ENCODE measurements at places on chromosomes 1 and 21.

- no peak for DNase-seq
Measured at GRCh38 chr1:3747903-3748302, 4.3 kb upstream of the CCDC27 start.

GRCh38 chr21:26925636-26926035 is 41.3 kb downstream of the ADAMTS5 start:
- no peak for DNase-seq

DNA sequence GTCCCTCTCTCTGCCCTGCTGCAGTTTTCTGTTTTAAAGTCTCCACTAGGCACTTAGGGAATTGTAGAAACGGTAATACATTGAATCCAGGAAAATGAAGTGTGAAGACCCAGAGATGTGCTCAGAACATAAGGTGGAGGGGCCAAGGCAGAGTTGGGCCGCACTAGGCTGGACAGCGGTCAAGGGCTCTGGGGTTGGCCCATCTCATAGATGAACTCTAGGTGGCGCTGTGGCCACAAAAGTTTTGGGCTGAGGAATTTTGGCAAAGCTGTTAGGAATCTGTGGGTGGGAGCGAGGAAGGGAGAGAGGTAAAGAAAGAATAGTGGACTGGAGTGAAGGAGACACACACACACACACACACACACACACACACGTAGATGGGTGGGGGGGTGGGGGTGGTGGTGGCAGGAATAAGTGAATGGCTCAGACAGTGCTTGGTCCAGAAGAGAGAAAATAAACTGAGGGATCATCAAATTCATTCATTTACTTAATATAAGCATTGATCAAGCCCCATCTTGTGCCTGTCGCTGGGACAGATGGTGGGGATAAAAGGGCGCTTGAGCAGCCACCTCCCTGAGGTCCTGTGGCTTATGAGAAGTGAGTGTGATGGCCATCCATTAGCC is 258.5 kb downstream of the TRABD2B start:
- DNase-seq: no peak

- no peak for DNase-seq
Measured at GRCh38 chr1:214352838-214353237, 71.9 kb downstream of the SMYD2 start.

GRCh38 chr1:74392840-74393239 is 119.6 kb downstream of the LRRC53 start:
- DNase-seq: no peak

DNA sequence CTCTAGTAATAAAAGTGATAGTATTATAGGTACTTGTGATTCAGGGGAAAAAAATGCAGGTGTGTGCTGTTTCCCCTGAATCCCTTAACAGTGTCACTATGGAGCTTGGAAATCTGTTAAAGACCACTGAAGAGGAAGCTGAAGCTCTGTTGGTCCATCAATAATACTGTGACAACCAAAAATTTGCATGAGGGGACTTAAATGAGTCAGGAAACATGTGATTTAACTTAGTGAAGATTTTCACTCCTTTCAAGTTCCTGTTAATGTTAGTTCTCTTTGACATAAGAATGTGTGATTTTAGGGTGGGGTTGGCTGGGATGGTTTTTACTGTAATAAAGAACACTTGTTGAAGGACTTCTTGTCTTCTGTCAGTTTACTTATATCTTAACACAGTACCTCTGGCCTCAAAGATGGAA is 32.0 kb downstream of the VANGL2 start:
- DNase-seq: no peak

DNA sequence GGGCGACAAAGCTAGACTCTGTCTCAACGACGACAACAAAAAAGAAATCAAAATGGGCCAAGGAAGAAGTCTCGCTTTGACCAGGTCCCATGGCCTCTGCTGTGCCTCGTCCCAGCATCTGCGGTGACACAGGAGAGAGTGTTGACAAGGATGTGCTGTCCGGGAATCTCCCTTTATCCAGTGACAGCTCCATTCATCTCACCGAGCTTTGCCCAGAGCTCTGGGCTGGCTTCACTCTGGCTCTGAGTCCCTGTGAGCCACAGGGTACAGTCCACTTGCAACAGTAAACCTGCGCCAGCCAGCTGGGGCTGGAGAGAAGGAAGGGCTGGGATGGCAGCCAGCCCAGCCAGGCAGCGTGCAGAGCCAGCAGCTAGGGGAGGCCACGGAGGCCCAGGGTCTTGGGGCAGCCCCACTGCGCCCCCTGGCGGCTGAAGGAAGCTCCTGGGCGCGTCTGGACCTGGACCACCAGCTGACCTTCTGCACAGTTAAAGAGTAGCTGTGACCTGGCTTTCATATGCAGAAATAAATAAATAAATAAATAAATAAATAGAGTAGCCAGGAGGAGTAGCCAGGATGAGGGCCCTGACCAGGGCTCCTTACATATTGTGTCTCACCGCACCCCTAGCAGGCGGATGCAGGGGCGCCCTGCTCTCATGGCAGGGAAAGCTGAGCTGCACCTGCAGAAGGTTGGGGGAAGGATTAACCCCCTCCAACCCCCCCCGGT is 29.7 kb downstream of the ENO1 start:
- peak; percentile 82 for DNase-seq

- DNase-seq: no peak
Measured at GRCh38 chr21:46000182-46000730, 18.7 kb downstream of the COL6A1 start.

GRCh38 chr1:17582124-17582774 is 42.8 kb downstream of the ARHGEF10L start:
- no peak for DNase-seq

GRCh38 chr1:109615879-109616278 is 3.5 kb downstream of the GNAT2 start:
- DNase-seq: no peak

DNA sequence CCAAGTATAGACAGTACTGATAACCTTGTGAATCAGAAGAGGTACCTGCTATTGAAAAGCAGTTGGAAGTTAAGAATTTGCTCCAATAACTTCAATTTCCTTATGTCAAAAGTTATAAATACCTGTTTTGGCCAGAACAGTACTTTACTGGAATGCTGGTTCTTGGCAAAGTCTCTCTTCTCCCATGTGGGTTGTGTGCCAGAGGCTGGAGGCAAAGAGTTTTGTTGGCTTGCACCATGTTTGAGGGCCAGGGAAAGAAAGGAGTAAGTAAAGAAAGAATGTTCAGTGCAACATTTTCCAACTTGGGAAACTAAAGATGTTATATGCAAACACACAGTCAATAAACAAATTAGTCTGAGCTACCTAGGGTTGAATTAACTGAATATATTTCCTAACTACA is 67.0 kb upstream of the DYNLT5 start:
- DNase-seq: no peak

DNA sequence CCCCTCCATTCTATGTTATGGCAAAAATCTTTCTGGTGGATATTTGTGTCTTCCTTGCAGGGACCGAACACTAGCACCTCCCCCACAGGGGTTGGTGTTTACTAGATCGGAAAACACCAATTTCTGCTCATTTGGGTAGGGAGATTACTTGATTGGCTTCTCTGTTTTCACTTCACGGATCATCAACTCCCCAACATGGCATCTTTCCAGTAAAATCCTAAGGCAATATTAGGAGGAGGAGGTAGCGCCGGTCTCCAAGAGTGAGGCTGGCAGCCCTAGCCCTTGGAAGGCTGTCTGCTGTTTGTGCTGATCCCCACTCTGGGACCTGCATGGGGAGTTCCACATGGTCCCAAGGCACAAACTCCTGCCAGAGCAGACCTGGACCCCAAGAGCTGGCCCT is 12.2 kb downstream of the VASH2 start:
- no peak for DNase-seq

DNA sequence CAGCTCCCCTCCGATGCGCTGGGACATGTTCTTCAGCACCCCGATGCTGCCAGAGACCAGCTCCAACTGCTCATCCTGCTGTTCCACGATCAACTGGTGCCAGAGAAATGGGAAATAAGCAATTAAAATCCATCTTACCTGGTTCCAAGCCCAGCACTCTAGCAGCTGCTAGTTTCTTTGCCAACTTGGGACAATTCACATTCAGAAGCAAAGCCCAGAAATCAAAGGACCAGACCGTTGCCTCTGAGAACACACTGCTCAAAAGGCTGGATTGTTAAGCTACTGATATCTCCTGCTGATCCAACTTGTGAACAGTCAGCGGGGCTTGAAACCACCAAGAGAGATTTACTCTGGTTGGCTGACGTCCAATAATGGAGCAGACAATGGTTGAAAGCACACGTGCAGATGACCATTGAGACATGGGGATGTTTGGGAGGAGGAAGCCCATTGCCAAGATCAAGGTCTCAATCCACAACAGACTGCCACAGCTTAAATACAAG is 34.4 kb downstream of the STX6 start:
- DNase-seq: no peak

DNA sequence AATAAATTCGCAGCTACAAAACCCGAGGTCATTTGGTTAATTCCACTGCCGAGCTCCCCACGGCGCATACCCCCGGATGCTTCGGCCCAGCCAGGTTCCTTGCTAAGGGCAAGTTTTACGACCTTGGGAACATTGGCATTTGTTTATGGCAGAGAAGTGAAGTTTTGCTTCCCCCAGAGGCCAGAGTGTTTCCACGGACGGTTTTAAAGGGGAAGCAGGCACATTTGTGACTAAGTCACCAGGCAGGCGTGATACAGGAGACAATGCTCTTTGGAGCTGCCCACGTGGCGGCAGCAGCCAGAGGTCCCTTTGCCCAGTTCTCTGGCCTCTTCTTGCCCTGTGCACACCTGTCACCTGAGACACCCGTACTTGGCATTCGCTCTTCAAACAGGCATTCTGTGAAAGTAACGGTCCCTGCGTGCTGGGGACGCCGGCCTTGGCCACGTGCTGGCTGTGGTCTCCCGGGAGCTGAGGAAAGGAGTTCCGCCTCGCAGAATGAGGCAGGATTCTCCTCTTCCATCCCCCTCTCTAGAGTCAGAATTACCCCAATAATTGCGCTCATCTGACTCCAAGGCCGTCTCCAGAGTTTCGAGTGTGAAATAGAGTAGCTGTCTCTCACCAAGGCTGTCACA is 138.3 kb downstream of the PRDM16 start:
- no peak for DNase-seq

DNA sequence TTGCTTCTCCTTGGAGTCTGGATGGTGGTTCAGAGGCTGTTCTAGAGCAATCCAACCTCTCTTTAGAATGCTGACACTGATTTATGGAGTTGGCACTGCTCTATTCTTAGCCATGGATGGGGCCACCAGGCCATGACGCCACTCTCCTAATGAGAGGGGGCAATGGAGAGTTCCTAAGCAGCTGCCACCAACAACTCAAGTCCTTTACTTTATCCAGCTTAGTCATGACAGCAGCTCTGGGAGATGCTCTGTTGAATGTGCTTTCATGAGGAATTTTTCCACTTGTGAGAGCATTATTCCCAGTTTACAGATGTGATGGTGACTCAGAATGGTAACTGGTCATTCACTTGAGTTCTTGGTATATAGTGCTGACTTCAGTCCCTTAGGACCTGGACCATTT is 366.3 kb downstream of the HHAT start:
- DNase-seq: no peak

DNA sequence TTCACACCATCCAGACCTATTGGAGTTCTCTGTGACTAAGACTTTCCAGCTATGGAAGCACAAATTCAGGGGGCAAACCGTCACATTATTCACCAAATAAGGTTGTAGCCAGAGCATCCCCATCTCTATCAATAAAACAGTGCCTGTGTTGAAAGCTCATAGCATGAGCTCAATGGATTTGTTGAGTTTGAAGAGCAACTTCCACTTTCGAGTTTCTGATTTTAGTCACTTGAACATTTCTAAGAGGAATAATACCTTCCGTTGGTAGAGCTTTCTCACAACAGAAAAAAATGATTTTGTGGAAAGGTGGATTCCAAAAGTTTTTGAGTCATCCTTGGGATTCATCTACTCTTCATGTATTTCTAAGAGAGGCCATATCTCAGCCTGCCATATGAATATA is 13.0 kb upstream of the ELAVL4 start:
- no peak for DNase-seq

DNA sequence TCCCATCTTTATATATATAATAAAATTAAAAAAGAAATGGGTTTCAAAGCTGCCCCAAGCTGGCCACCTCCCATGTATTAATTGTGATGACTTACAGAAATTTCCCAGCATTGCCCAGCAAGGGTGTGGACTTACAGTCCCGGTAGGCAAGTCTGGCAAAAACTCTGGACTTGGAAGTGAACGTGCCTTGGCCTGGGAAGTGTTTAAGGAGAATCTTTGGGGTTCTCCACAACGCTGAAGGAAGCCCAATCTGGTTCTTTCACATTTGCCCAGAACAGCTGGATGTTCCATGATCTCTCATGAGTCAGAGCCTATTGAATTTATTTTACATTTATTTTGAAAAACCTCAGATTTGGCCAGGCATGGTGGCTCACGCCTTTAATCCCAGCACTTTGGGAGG is 98.4 kb upstream of the SLC45A1 start:
- no peak for DNase-seq

- DNase-seq: no peak
Measured at GRCh38 chr1:151939779-151940178, 30.5 kb upstream of the THEM4 start.

DNA sequence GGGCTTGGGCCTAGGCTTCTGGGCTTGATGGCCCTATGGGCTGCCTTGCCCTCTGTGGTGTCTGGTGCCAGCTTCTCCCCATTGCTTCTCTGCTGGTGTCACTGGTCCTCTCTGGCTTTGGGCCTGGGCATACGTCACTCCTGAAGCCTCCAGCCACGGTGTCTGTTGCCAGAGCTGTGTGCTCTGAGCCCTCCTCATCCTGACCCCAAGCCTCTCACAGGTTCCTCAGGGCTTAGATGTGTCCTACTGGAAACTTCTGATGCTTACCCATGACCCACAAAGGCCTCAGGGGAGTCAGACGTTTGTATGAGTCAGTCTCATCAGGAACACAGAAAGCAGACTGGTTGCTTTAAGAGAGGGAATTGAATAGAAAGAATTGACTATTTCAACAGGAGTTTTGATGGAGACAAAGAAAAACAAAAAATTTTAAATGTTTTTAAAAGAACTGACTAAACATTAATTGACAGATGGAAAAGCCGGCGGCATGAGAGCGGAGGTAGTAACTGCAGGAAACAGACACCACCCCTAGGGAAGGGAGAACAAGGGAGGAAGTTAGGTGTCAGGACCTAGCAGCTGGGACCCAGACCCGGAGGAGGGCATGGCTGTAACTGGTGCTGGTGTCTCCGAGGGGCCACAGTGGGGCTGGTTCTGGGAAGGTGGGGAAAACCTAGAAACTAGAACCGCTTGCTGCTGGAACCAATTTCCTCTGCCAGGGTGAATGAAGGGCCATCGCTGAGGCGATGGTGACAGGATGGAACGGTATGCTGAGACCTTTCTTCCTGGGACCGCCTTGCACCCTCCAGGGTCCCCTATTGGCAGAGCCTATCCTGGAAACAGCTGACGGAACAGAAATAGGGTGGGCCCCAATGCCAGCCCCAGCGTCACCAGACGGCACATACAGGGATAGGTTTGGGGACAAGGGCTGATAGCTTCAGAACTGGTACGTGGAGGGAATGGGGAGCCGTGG is 40.0 kb upstream of the CITED4 start:
- DNase-seq: no peak

GRCh38 chr21:44260791-44261631 is 686 bp downstream of the DNMT3L start:
- no peak for DNase-seq

All from activated CD4-positive, alpha-beta T cell treated with anti-CD3 and anti-CD28 coated beads, Interleukin-2, amount 50 U/mL, for 48 hours (primary cell).